Transverse colon (tissue), 4 donors: ENCODE measurements at places on chromosomes 6 and 20.

DNA sequence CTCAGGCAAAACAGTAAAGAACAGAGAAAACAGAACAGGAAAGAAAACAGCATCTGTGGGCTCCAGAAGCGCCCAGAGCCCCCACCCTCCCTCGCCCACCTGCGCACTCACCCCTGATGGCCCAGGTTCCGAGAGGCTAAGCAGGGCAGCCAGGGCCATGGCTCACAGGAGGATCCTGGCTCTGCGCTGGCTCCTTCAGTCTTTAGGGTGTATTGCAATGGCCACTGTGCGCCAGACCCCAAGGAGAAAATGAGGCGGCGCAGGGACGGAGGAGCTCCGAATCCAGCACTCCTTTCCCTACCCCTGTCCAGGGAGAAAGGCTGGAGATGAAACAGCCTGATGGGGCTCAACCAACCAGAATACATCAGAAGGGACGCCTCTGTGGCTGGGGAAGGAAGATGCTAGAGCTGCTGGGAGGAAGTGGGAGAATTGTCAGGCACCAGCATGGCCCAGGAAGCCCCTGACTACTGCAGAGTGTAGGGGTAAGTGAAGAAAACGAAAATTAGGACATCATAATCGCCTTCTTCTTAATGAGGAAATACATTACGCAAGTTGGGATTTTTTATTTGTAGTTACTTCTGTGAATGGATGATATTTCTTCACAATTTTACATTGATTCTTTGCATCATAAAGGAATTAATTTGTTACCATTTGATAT lies 49.0 kb downstream of the COL11A2 start:
- DNase-seq = no peak

- no peak for DNase-seq
Measured at GRCh38 chr6:24323632-24324337, 34.1 kb downstream of the DCDC2 start.

GRCh38 chr6:11368760-11369159 lies 136.3 kb upstream of the NEDD9 start:
- no peak for DNase-seq

- peak; percentile 14 for DNase-seq
Measured at GRCh38 chr6:155418017-155418761, 37.5 kb downstream of the NOX3 start.

- DNase-seq = no peak
Measured at GRCh38 chr6:154567695-154568220, 57.3 kb upstream of the CNKSR3 start.

DNA sequence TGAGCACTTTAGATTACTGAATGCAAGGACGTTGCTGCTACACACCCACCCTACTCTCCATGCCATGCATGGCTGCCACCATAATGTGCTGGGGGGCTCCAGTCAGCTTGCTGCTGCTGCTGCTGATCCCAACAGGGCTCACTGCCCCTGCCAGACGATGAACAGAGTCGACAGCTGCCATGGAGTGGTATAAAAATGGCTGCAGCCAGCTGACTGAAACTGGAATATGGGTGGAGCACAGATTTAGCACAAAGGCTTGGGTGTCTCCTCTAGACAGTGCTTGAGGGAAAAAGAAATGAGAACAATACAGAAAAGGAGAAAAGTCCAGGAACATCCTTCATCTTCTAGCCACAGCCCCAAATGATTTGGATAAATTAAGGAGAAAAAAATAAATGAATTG lies 150.7 kb downstream of the PDSS2 start:
- no peak for DNase-seq

DNA sequence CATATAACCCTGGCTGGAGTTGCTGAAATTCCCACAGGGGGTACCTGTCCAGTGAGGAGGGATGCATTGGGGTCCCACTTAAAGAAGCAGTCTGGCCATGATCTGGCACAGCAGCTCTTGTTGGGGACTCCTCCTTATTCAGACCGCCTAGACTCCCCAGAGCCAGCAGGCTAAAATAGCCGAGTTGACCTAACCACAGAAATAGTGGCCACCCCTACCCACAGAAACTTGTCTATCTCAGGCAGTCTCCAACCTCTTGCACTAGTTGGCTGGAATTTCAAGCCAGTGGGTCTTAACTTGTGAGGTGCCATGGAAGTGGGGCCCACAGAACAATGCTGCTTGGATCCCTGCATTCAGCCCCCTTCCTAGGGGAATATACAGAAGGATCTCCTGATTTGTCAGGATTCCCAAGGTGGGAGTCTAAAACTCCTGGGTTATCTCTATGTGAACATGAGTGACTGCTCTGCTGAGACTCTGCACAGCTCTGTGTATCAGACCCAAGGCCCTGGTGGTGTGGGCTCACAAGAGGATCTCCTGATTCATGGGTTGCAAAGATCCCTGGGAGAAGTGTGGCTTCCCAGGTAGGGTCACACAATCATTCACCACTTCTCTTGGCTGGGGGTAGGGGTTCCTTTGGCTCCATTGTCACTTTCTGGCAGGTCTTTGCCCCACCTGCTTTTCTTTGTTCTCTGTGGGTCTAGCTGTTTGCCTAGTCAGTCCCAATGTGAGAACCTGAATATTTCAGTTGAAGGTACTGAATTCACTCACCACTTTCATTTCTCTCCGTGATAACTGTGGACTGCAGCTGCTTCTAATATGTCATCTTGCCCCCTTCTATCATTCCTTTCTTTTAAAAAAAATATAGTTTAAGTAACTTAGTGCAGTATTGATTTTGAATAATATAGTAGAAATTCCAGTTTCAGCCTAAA lies 65.5 kb upstream of the CLVS2 start:
- DNase-seq = no peak

DNA sequence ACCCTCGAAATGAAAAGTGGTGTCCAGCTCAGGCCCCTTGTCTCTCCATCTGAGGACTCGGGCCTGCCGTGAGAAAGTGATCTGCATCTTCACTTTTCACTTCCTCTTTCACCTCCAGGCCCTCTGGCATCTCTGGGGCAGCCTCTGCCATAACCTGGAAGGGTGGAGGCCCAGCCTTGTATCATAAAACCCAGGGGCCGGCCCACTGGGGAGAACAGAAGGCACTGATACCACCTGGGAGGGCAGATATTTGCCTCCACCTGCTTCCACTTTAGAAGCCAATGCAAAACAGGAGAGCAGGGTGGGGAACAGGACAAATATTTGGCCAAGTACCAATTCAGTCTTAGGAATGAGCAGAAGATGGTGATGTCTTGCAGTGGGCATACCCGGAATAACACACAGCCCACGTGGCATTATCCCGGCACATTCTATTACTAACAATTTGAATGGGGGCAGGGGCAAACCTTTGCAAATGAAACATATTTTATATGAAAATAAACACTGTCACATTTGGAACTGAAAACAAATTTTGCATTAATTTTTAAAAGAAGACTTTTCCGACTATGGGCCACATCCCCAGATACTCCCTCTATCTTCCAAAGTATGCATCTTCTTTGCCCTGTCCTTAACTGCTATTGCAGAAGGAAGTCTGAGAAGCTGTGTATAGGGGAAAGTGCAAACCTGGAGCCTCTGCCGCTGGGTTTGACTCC lies 69.2 kb upstream of the TBC1D7 start:
- DNase-seq = peak; percentile 75

DNA sequence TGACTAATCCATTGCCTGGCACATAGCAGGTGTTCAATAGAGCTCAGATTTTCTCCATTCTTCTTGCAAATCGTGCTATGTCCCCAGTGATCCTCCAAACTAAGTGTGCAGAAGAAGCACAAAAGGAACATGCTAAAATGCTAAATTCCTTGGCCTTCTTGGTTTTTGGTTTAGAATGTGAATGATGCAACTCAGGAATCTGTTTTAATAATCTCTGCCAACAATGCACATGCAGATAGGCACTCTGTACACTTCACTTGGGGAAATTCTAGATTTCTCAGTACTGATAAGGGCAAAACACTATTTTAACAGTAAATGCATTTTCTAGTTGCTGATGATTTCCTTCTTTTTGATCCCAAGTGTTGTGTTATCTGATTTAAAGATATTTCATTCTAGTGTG lies 35.2 kb downstream of the SLC22A1 start:
- DNase-seq = no peak

DNA sequence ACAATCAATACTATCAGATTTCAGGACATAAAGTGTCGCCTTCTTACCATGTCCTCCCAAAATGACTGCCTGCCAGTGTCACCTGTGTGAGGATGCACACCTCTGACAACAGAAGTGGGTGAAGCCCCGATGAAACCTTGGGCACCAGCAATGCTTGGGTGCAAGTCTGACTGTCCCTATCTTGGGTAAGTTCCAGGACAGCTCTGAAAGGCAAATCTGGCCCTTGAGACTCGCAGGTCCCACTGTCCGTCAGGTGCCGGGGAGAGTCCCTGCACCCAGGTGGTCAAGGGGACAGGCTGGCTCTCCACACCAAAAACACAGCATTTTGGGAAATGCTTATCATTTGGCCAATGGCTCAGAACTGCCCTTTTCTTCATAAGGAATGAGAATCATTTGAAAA lies 43.3 kb downstream of the EZR start:
- DNase-seq = no peak

- DNase-seq = no peak
Measured at GRCh38 chr6:64679416-64679815, 1027.6 kb downstream of the EYS start.

- DNase-seq = no peak
Measured at GRCh38 chr6:3776881-3777507, 25.5 kb upstream of the PXDC1 start.

GRCh38 chr6:71083308-71083820 lies 126.5 kb upstream of the B3GAT2 start:
- no peak for DNase-seq

- DNase-seq = no peak
Measured at GRCh38 chr6:100057941-100058340, 63.9 kb upstream of the MCHR2 start.

- no peak for DNase-seq
Measured at GRCh38 chr6:73011945-73012344, 213.4 kb downstream of the KHDC1L start.

DNA sequence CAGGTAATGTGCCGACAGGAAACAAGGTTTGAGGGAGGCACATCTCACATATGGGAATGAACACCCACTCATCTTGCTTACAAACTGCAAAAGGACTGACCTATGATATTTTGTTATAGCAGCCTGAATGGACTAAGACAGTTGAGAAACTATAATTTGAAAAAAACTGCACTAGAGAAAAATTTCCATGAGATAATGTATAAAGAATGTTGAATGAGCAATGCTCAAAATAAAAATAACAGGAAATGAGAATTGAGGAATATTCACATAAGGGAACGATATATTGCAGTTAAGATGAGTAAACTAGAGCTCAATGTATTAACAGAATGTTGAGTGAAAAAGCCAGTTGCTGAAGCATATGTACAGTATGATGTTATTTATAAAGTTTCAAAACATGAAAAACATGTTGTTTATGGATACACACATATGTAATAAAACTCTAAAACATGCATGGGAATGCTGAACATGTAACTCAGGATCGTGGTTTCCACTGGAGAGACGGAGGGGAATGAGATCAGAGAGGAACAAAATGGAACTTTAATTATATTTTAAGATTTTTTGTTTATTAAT lies 6.3 kb upstream of the TBC1D22B start:
- no peak for DNase-seq

GRCh38 chr6:116969211-116969863 lies 92.3 kb downstream of the RFX6 start:
- peak; percentile 14 for DNase-seq

DNA sequence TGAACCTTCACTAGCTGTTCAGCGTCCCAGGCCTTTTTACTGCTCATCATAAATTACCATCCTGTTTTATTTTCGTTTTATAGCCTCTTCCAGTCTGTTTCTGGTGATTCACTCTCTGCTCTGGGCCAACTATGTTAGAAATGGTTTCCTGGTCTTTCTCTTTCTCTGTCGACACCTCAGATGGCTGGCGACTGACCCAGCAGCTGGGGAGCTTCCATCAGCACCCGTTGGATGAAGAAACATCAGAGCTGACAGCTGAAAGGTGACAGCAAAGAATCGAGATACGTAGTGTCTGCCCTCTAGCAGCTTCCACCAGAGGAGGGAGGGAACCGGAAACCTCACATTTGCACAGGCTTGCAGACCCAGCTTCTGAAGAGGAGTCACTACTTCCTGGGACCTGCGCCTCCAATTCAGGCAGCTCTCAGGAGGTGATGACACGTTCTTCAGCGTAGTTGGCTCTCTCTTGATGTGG lies 82.9 kb upstream of the MLN start:
- peak; percentile 58 for DNase-seq

DNA sequence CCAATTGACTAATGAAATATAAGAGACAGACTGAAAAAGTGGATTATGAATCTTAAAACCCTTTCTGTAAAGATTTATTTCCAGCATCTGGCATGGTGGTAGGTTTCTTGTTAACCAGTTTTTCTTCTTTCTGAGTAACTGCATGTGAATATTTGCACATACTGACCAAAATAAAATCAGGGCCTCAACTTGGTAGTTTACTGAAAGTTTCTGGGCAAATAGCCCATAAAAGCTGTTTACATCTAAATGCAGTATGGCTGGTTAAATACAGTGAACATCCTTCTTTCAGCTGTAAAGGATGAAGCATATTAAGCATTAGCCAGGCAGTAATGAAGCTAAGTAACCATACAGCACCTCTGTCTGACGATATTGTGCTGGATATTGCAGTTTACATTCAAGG lies 83.6 kb upstream of the EYS start:
- no peak for DNase-seq

GRCh38 chr6:8218861-8219260 lies 116.5 kb upstream of the EEF1E1 start:
- no peak for DNase-seq

DNA sequence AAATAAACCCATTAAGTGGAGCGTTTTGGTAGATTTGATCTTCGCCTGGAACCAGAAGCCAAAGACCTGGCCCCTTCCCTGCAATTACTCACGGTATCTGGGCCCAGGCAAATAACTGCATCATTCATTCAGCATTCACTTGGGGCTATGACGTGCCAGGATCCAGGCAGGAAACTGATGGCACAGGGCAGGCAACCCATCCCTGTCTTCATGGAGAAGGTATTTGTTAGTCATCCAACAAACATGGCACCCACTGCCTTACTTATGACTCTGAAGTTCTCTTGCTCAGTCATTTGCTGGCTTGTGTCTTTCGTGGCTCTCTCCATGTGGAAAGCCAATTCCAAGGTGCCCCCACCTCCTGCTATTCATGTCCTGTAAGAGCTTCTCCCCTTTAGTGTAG lies 232.4 kb downstream of the BMP7 start:
- no peak for DNase-seq

DNA sequence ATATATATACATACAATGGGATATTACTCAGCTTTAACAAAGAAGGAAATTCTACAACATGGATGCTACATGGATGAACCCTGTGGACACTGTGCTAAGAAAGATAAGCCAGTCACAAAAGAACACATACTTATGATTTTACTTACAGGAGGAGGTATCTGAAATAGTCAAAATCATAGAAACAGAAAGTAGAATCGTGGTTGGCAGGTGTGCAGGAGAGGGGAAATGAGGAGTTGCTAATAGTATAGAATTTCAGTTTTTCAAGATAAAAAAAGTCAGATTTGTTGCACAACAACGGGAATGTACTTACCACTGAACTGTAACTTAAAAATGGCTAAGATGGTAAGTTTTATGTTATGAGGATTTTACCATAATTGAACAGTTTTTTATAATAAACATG lies 706.3 kb downstream of the TFAP2A start:
- DNase-seq = no peak
